GM12892 (cell line): ENCODE measurements at places on chromosomes 16 and 17.

GRCh38 chr17:35514564-35514963, 22.9 kb downstream of the SLFN12L start:
- no peak for DNase-seq

DNA sequence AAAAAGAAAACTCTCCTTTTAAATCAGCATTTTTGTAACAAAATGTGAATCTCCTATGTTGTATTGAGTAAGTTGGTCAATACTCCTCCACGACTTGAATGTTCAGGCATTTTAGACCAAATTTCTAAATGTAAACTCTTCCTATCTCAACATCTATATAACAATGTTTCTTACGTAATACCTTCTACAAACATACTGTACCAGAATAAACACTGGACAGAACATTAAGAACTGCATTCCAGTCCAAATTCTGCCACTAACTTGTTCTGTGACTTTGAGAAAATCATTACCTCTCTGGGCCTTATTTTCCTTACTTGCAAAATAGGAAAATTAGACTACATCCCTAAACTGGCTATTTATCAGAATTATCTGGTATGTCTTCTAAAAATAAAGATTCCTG, 40.1 kb downstream of the AKAP10 start:
- DNase-seq, result no peak

DNA sequence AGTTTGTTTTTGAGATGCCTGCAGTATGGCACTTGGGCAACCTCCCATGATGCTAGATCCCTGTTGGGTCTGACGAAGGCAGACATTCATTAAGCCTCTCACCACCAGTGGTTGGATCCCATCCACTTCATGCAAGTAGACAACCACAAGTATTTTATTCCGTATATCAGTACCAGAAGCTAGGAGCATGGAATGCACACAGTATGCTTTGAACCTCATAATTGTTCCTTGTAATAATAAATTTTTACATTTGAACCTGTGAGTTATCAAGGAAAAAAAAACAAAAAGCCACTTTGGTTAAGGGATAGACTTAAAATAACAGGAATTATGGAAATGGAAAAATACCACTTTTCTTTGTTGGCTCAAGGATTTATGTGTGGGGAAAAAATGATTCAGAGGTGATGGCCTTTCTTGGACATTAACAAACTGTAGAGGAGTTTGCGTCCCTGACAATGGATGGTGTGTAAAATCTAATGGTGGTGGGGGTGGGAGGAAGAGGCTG, 107.1 kb upstream of the KCNJ16 start:
- DNase-seq, result no peak

DNA sequence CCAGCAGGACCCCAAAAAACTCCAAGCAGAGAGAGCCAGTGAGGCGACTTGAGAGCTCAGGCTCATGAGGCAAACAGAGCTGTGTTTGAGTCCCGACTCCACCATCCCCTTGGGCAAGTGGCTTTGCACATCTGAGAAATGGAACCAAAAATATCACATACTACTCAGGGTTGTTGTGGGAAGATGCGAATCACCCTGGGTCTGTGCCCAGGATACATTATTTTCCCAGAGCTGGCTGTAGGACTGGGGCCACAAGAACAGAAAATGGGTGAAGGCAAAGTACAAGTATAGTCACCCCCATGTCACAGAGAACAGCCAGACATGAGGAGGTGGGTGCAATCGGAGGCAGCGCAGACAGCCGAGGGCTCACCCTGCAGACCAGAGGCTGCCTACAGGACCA, 127.3 kb downstream of the GAS7 start:
- no peak for DNase-seq

DNA sequence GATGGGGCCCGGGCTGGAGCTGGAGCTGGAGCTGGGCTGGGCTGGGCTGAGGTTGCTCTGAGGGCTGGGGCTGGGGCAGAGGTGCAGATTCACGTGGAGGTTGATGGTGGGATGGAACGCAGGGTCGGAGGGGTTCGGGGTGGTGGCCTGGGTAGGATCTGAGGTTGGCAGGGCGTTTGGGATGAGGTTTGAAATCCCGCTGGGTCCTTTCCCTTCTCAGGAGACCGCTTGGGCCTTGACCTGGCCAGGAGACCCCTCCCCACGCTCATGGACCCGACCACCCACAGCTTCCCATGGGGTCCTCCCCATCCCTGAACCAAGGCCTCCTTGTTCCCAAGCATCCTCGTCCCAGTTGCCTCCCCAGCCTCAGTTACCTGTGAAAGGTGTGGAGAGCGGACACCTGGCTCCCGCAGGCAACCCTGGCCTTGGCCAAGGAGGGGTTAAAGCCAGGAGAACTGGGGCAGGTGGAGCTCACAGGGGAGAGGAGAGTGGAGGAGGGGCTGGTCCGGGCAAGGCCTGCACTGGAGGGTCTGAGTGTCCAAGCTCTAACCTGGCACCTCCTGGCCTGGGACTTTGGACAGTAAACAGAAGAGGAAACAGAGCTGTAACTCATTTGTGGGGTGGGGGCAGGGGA, at the start of gene ASGR2:
Gene ASGR2, minus strand, starts transcription at position 582 of the 634 bp plus-strand sequence. CDS start 582 bp downstream, outside the sequence.
- no peak for DNase-seq

- DNase-seq, result no peak
These were observed 2.8 kb downstream of the ZNF48 start for GRCh38 chr16:30397776-30398660.

DNA sequence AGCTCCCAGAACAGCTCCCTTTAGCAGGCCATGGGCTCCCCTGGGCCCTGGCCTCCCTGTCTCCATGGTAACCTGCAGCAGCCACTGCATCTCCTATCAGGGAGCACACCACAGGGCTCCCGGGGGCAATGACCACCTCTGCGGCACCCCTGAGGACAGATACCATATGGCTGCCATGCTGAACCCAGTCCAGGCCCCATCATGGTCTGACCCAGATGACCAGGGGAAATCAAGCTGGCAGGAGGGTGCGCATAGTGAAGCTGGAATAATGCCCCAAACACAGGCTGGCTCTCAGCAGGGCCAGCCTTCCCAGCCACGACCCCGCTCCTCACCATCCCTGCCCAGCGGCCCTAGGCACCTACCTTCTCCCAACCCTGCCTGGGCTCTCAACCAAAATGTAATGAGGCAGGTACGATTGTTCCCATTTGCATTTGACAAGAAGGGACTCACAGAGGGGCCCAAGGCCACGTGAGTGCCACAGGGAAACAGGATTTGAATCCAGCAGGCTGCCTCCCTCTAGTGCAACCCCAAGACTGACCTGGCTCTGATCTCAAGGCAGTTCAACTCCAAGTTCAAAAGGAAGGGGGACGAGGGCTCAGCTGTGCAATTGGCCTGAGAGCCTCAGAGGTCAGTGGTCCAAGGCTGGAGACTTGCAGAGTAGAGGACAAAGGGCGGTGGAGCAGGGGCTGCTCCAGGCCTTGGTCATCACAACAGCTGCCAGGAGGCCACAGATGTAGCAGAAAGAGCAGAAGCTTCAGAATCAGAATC, 2.4 kb downstream of the RUNDC3A start:
- no peak for DNase-seq

DNA sequence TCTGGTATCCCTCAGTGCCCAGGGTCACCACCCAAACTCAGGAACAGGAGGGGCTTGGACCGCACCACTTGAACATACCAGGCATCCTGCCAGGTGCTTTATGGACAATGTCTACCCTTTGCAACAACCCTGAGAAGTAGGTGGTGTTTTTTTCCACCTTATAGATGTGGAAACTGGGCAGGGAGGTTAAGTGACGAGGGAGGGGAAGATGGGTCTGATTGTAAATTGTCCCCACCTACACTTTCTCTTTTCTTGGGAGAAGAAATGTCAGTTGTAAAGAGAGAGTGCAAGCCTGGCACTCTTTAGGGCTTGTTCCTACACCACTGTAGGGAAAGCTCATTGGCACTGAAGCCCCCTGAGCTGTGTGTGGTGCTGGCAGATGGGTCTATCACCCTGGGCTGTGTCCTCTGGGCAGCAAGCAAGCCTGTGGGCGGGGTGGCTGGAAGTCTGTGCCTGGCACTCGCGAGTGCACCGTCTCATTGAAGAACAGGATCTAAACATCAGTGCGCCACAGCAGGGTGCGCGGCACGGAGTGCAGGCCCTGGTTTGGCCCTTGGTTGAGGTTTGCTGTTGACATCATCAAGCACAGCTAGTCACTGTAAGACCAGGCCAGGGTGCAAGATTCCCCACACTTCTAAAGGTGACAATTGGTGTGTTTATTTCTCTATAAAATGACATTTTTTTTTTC, 15.1 kb downstream of the NOD2 start:
- DNase-seq, result no peak

- DNase-seq, result no peak
These were observed 136.3 kb downstream of the BANP start for GRCh38 chr16:88087517-88087877.

DNA sequence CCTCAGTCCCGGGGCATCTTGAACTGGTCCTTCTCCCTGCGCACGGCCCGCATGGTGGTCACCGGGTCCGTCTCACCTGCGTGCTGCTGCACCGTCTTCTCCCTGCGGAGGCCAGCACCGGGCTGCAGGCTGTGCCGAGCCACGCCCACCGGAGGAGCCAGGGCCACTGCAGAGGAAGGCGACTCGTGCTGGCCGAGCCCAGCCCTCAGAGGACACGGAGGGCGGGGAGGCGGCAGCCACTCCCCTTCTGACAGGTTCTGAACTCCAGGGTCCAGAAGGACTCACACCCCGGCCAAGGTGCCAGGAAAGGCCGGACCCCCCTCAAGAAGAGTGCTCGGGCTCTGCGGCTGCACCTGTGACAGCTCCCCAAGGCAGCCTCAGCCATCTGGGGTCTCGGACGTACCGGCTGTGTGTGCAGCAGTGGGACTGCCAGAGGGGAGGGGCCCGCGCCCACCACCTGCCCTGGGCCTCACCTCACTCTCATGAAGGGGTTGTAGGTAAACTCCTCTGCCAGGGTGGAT, 15.8 kb upstream of the IGFALS start:
- no peak for DNase-seq

- DNase-seq, result no peak
These were observed 416 bp downstream of the KIFC3 start for GRCh38 chr16:57801809-57802340.

GRCh38 chr17:3167574-3167973, 29.7 kb upstream of the OR1A2 start:
- no peak for DNase-seq

DNA sequence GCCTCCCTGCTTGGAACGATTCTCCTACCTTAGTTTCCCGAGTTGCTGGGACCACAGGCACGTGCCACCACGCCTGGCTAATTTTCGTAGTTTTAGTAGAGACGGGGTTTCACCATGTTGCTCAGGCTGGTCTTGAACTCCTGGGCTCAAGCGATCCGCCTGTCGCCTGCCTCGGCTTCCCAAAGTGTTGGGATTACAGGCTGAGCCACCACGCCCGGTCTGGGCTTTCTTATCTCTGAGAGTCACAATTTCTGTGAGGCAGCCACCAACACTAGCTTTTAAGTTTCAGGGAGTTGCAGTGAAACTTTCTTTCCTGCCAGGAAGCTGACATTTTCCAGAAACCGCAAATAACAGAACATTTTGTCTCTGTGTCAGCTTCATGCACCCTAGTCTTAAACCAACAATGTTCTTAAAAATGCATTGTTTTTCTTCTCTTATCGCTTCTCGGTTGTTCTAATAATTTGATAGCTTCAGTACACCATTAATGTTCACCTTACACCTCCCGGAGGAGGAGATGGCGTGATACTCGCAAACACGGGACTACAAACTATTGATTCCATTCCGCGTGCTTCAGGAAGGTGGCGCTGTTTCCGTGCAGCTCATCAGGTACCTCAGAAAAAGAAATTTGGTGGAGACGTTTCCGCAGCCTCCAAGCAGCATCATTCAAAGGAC, 7.4 kb upstream of the DHRS7B start:
- peak; percentile 47 for DNase-seq
